Activated CD8-positive, alpha-beta T cell treated with anti-CD3 and anti-CD28 coated beads for 36 hours (primary cell): ENCODE measurements at places on chromosomes 3 and 15.
A peak's percentile ranks its signal among the peaks of the same experiment; 100 is the strongest.

DNA sequence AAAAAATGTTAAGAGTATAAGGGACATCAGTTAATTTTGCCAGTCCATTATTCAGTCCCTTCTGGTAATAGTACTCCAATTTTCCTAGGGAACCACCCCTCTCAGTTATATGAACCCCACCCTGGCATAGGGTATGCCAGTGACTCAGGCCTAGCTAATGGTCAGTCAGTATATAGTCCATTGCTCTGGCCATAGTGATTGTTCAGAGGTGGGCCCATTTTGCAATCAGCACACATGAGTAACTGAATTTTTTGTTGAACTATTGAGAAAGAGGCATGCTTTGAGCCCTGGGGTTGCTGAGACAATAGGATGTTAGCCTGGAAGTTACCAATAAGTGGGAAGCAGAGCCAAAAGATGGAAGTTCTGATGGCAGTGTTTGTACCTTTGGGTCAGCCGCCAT, 4.1 kb downstream of the LRCH3 start:
- no peak for DNase-seq

DNA sequence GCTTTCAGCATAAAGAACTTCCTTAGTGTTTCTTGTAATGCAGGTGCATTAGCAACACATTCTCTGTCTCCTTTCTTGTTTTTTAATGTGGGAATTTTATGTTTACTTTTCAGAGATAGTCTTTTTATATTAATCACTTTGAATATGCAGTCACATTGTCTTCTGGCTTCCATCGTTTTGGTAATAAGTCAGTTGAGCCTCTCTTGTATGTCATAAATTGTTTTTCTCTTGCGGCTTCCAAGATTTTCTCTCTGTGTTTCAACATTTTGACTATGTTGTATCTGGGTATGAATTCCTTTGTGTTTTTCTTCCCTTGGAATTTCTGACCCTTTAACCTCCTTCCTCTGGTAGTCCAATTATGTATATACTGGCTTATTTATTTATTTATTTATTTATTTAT, 25.3 kb downstream of the GABRG3 start:
- DNase-seq, result no peak

- no peak for DNase-seq
These were observed 110.7 kb upstream of the TMCO5A start for GRCh38 chr15:37823601-37824275.

GRCh38 chr3:175885231-175885766, 1026.2 kb downstream of the NAALADL2 start:
- DNase-seq, result no peak

DNA sequence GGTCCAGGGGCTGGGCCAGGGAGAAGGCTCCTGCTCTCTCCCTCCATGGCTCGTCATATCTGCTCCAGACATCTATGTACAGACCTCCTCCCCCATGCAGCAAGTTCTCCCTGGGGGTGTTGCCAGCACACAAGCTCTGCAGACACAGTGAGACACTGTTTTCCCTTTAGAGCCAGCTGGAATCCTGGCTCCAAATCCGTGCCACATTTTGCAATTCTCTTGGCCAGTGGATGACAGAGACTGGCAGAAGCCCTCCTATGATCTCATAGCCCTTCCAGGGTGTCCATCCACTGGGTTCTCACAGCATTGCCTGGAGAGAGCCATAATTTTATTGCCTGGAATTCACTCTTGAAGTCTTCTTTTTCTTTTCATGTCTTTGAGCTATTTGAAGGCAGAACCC, 203.9 kb downstream of the TLE3 start:
- DNase-seq, result no peak

GRCh38 chr3:25084016-25084415, 344.0 kb upstream of the RARB start:
- no peak for DNase-seq

DNA sequence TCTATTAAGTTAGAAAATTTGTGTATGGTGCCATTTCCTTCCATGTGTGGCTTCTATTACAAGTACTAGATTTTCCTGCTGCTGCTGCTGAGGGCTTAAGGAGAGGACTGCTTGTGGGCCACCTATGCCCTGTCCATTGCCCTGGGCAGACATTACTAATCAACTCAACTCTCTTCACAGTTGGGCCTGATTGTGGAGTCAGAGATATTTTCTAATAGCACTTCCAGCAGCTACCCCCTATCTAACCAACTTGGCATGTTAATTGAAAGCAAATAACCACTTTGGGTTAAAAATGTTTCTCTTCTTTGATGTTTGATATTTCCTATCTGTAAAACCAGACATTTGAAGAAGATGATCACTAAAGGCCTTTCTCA, 242.0 kb downstream of the EDEM1 start:
- DNase-seq, result no peak

- DNase-seq, result no peak
These were observed 253.0 kb downstream of the FOXP1 start for GRCh38 chr3:71330505-71330904.

GRCh38 chr3:34323517-34323916, 525.1 kb downstream of the PDCD6IP start:
- no peak for DNase-seq

- DNase-seq, result peak; percentile 7
These were observed 30.3 kb downstream of the SYNM start for GRCh38 chr15:99135194-99135593.

GRCh38 chr3:23079976-23080375, 123.2 kb upstream of the UBE2E2 start:
- DNase-seq, result no peak

GRCh38 chr3:160154033-160154432, 71.2 kb upstream of the C3orf80 start:
- peak; percentile 19 for DNase-seq

DNA sequence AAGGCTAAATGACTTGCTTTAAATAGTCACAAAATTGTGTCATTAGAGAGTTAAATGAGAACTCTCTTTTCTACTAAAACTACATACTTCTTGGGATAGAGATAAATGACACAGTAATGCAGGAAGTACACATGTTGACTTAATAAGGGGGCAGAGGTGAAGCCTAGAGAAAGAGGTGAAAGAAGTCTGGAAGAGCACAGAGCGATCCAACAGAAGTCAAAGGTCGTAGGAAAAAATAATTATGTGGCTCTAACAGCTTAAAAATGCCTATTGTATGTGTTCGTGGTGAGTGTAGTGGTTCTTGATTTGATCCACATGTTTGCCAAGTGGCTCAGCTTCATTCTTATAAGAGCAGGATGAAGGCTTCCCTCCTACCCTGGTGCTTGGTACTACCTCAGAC, 61.7 kb downstream of the TMEM212 start:
- no peak for DNase-seq

DNA sequence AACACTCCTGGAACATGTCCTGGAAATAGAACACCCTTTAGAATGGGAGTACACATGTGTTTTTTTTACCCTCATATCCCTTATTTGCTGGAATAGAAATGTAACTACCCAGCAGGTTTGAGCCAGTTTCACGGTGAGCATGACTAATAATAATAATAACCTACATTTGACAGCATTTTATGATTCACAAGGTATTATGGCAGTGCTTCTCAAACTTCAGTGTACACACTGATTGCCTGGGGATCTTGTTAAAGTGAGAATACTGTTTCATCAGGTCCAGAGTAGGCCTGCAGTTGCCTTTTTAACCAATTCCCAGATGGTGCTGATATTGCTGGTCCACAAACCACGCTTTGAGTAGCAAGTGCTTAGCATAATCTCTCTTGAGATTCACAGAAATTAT, 63.9 kb downstream of the NFKBIZ start:
- DNase-seq, result no peak

GRCh38 chr3:8357859-8358258, 143.8 kb upstream of the LMCD1 start:
- DNase-seq, result no peak

DNA sequence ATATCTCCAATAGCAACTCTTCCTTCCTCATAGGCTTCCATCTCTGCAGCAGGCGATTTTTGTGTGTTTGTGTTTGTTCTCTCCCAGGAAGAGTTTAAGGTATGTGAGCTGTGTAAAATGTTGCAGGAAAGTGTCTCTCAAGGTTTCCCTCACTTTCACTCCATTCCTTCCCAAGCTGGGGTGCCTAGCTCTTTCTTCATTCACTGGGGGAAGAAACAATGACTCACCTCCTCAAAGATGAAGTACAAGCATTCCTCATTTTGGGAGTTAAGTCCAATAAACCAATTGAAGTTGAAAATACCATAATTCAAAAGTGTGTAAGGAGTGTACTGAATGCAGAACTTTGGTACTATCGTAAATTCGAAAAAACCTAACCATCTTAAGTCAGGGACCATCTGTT, 422.7 kb upstream of the CFAP20DC start:
- no peak for DNase-seq

GRCh38 chr3:76436894-76437293, 603.0 kb upstream of the ROBO2 start:
- no peak for DNase-seq

DNA sequence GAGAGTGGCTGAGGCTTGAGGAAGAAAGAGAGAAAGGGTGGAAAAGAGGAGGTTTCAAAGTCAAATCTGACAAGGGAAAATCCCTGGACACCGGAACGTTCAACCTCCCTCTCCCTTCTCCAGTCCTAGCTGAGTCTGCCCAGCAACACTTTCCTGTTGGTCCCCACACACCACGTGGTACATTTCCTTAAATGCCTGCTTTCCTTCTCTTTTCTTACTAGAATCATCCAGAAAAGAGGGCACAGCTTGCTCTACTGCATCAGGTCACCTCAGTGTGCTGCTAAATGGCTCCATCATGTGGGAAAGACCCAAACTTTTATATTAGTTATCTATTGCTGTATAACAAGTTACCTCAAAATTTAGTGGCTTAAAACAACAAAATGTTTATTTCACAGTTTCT, 181.2 kb downstream of the NECTIN3 start:
- DNase-seq, result no peak

DNA sequence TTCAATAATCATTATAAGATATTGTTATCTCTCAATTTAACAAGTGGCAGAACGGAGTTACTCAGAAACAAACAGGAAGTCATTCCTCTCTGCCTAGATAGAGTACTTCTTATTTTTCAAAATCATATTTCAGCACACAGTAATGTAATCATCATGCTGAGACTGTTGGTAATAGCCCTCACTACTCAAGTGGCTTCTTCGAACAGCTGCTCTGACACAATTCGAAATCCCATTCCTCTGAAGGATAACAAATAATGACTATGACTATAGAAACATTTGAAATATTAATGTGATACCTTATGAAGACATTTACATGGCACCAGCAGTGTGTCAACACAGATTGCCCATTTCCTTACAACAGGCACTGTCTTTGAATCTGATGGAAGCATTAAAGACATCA, 1249.8 kb downstream of the NSUN3 start:
- no peak for DNase-seq

GRCh38 chr15:97057503-97057902, 727.0 kb downstream of the NR2F2 start:
- no peak for DNase-seq

- DNase-seq, result no peak
These were observed 66.3 kb upstream of the HES1 start for GRCh38 chr3:194069421-194070219.

DNA sequence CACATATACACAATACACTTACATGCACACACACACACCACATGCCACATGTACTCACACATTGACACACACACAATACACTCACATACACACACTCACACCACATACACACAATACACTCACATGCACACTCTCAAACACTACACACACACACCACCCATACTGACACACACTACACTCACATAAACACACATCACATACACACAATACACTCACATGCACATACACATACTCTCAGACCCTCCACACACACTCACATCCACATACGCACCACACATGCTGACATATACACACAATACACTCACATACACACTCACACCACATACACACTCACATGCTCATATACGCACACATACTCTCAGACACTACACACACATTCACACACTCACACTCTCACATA, 28.3 kb upstream of the KIF23 start:
- no peak for DNase-seq

- no peak for DNase-seq
These were observed 127.1 kb upstream of the GRM7 start for GRCh38 chr3:6733699-6734394.

DNA sequence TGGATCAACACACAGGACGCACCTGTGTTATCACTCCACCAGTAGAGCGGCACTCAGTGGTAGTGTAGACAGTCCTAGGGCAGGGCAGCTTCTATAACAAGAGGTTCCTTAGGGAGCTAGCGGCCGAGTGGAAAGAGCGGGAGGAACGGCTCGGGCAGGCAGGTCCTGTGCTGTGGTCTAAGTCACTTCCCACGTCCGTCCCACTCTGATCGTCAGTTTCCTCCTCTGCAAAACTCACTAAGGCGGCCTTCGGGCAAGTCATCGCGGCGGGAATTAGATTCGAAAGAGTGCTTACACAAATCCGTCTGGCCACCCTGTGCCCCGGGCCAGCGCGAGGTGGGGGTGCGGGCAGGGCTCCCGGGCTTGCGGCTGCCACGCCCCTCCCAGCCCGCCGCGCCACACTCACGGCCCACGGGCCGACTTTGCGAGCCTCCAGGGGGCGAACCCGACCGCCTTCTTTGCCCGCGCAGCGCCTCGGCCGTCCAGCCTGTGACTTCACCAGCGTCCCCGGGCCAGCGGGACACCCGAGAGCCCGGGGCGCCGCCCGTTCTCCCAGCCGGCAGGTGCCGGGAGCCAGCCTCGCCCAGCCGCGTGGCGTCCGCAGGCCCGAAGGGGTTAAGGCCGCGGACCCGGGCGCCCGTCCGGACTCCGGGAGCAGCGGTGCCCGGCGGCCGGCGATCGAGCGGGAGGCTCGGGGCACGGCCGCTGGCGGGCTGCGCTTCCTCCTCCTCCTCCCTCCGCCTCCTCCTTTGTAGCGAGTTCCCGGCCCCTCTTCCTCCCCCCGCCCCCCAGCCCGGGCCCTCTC, 416 bp upstream of the CORO2B start:
- DNase-seq, result peak; percentile 28

GRCh38 chr15:101355678-101356464, 60.8 kb upstream of the SNRPA1 start:
- no peak for DNase-seq

DNA sequence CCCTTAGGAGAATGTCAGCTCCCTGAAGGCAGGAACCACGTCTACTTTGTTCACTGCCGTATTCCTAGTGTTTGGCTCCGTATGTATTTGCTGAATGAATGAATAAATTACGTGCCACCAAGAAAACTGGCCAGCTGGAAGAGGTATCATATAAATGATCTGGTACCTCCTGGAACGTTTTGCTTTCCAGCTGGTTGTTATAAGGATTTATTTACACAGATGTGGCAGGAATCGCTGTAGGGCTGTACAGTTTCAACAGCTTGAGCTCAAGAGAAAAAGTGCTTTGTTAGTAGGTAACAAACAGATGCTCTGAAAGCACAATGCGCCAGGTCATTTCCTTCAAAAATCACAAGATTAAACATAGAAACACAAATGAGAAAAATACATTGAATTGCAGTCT, 108.8 kb upstream of the ATP2B2 start:
- no peak for DNase-seq

DNA sequence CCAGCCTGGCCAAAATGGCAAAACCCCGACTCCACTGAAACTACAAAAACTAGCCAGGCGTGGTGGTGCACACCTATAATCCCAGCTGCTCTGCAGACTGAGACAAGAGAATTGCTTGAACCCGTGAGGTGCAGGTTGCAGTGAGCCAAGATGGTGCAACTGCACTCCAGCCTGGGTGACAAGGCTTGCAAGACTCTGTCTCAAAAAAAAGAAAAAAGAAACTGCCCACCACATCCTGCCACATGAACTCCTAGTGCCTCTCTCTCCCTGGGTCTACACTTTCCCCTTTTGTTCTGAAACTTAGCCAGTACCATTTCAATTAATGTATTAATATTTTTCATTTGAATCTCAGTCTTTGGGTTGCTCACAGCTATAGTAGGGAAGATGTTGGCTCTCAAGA, 192.2 kb upstream of the MME start:
- DNase-seq, result no peak

GRCh38 chr15:38391191-38391590, 62.7 kb upstream of the FAM98B start:
- DNase-seq, result no peak
